ENCODE measurements at places on chromosomes 2 and 18.

DNA sequence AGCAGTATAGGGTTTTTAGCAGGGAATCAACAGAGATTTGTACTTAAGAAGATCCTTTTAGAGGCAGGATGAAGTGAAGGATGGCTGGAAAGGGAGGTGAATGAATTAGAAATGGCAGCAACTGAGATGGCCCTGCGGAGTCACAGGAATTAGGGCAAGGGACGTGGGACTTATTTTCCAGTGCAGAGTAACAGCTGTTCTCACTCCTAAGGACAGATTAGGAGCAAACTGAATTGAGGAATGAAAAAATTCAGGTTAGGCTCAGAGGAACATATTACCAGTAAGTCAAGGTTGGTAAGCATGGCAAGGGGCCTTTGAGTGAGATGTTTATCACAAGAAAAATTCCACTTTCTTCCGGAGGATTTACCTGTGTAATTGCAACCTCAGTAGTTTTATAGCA lies 34.4 kb downstream of the COL4A3 start:
- DNase-seq = no peak

GRCh38 chr2:201183365-201183727 lies 405 bp downstream of the CASP10 start:
- no peak for DNase-seq

- no peak for DNase-seq
Observed at GRCh38 chr2:12862541-12862940, 145.8 kb downstream of the TRIB2 start.

GRCh38 chr2:182897137-182897536 lies 30.7 kb upstream of the FRZB start:
- peak; percentile 35 for DNase-seq

DNA sequence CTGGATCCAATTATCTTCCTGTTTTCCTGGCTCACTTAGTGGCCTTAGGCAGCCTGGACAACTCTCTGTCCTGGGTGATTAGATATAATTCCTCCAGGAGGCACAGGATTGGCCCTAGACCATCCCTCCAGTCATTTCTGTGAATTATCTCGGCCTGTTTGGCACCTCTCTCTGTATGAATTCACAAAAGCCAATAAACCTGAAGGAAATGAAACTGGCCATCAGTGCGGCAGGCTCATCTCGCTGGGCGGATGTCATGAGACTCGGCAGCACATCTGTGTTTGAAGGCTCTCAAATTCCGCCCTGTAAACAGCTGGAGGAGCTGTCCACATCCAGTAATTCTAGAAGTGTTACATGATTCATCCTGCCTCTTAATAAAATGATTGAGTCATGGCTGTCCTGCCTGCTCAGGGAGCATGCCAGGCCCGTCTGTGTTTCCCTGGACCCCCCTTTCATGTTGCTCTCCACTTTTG lies 38.6 kb downstream of the ACOXL start:
- DNase-seq = peak; percentile 61

- peak; percentile 22 for DNase-seq
Observed at GRCh38 chr2:174784316-174784715, 20.0 kb upstream of the CHRNA1 start.

DNA sequence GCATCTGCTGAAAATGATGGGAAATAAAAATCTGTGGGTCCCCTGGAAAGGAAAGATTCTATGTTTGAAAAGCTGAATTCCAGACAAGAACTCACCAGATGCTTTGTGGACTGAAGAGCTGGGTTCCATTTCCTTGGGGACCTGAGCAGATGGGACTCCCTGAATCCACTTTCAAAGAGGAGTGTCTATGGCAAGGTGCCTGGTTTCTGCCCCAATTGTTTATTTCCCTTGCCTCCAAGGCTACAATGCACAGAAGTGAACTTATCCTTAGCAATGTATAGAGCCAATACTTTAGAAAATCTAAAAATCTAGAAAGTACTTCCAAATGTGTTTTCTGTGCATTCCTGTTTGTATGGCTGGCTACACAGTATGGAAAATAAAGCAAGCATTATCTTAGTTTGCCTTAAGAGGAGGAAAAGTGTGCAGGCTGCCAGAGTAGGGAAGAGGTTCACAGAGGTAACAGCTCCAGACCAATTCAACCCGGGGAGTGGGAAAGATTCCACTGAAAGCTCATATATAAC lies 420.5 kb downstream of the NRXN1 start:
- DNase-seq = no peak

GRCh38 chr18:29588446-29589100 lies 1411.6 kb upstream of the CDH2 start:
- no peak for DNase-seq

DNA sequence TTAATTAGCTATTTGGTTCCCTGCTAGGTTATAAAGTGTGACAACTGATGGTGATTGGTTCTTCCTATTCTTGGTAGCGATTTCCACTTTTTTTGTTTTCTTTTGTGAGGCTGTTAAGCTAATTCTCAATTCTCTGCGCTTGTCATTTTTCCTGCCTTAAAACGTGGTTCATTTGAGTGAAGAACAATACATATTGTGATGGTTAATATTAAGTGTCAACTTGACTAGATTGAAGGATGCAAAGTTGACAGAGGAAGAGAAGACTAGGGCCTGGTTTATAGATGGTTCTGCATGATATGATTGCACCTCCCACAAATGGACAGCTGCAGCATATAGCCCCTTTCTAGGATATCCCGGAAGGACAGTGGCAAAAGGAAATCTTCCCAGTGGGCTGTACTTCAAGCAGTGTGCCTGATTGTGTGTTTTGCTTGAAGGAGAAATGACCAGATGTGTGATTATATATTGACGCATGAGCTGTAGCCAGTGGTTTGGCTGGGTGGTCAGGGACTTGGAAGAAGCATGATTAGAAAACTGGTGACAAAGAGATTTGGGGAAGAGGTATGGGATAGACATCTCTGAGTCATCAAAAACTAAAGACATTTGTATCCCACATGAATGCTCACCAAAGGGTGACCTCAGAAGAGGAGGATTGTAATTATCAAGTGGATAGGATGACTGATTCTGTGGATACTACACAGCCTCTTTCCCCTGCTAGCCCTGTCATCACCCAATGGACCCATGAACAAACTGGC lies 39.4 kb upstream of the ZNF804A start:
- no peak for DNase-seq

- DNase-seq = no peak
Observed at GRCh38 chr2:24542269-24542872, 51.3 kb downstream of the NCOA1 start.

- DNase-seq = peak; percentile 9
Observed at GRCh38 chr2:29317077-29317517, 201.9 kb downstream of the CLIP4 start.

- no peak for DNase-seq
Observed at GRCh38 chr18:21100678-21101077, 10.9 kb downstream of the ROCK1 start.

GRCh38 chr2:88738271-88738670 lies 46.8 kb downstream of the RPIA start:
- DNase-seq = peak; percentile 48

- DNase-seq = no peak
Observed at GRCh38 chr18:36107477-36107876, 21.7 kb downstream of the SLC39A6 start.

- DNase-seq = peak; percentile 52
Observed at GRCh38 chr18:58671632-58672564, 633 bp downstream of the MALT1 start.

Measured in EH (cell line).